Stimulated activated CD4-positive, alpha-beta T cell treated with anti-CD3 and anti-CD28 coated beads, Interleukin-1b, Interleukin-23, amount 100 ng/mL, for 4 hours (primary cell): ENCODE measurements at places on chromosomes 11 and 22.

DNA sequence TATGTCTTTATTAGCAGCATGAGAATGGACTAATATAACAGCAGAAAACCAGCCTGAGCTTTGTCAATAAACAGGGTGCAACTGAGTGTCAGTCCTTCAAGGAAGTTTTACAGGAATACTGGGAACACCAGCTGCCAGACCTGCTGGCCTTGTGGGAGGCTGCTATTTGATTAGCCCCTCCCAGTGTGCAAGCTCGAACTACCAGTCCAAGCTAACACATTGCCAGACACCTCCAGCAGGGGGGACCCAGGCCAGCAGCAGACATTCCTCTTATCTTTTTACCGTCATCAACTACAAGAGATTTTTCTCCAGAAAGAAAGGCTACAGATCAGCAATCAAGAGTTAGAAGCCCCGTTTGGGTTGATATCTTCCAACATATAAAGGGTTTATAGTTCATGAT lies 942.8 kb upstream of the TENM4 start:
- DNase-seq = no peak

DNA sequence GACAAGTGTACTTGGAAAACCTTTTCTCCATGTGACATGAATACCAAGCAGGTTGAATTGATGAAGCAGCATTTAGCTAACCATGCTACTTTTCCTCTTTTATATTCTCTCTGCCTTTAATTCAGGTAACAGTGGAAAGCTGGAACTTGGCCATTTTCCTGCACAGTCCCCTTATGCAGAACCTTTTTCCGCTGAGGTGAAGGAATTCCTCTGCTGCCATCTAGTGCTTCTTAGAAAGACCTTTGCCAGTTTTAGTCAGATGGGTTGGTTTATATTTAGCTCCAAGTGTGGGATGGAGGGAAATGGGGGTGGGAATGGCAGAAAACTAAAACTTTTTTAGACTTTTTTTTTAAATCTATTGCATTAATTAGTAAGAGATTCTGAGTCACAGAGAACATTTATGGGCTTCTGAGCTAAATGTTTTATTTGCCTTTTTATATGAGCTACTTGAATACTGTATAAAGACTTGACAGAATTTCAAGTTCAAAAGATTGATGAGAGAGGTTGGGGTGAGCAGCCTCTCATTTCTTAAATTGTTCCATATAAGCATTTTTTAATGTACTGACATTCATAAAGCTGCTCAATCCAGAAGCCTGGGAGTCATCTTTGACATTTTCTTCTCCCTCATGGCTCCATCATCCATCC lies 153.9 kb upstream of the ZC3H12C start:
- DNase-seq = no peak

DNA sequence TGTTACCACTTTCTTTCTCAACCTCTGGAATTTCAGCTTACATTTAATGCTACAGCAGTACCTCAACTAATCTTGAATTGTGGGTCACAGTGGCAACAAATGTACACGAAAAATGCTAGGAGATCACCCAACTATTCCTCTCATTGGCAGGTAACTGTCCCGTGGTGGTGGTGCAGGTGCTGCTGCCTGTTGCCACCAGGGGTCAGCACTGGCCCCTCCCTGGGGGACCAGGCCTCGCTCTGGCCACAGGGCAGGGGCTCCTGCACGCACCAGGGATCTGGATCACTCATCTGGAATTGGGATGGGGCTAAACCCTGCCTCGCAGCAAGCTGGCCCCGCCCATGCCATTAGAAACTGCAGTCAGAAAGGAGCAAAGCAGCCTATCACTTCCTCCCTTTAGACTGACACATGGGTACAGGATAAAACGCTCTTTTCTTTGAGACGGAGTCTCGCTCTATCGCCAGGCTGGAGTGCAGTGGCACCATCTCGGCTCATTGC lies 6.9 kb upstream of the POLDIP3 start:
- peak; percentile 52 for DNase-seq

GRCh38 chr11:85266646-85267045 lies 360.5 kb downstream of the DLG2 start:
- no peak for DNase-seq

DNA sequence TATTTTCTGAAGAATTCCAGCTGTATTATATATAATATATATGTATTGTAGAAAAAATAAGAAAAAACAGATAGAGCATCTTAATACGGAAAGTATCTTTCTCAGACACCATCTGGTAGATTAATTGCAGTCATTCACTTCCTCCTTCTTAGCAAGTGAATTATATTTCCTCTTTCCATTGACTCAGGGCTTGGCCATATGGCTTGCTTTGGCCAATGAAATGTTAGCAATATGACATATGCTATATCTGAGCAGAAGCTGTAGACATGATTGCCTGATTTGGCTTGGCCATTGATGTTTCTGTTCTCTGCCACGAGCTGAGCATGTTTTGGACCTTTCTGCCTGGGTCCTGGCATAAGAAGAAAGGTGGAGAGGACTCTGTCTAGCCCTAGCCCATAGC lies 34.4 kb upstream of the ZBED5 start:
- no peak for DNase-seq

DNA sequence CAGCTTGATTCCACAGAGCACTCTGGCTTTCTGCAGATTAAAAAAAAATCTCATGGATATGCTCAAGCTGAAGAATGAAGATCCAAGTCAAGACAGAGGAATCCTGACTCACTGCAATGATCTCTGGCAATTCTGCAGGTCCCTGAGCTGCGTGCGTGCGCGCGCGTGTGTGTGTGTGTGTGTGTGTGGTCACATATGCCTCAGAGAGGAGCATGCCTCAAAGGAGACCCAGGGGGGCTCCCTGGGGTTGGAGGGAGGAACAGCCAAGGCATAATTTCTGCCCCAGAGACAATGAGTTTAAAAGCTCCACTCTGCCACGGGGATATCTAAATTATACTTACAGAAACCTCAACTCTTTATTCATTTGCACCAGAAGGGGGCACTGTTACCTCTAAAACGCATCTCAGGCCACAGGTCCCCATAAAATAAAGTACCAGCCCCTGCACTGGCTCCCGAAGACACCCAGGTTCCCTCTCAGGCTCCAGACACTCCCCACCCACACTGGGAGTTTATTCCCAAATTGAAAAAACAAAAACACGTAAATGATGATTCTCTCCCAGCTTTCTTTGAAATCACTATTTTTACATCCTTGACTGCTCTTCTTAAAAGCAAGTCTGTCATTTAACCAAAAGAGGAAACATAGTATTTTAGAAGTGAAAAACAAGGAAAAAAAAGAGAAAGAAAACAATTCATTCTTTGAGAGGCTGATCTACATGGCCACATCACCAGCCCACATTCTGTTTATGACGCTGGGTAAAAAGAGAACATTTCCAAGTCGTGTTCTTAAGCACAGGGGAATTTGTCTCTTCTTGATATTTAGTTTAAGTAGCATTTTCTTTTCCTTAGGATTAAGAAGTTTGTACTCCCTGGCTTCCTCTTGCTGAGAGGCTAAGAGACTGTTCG lies 401.0 kb downstream of the LARGE1 start:
- no peak for DNase-seq

DNA sequence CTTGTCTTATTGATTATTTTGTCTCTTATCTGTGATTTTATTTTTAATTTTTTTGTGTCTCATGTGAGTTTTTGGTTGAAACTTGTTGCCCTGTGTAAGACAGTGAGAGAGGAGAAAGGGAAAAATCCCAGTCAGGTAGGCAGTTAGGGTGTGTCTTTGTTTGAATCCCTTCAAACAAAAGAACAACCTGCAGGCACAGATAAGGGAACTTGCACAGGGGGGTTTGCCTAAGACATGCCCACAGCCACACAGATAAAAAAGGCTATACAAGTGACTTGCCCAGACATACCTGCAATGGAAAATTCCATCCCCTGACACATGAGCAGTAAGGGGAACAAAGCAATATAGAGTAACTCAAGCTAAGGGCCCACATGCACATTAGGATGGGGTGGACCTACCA lies 127.8 kb upstream of the PLET1 start:
- DNase-seq = no peak
